Stimulated activated CD4-positive, alpha-beta T cell treated with anti-CD3 and anti-CD28 coated beads, Interleukin-2, amount 100 ng/mL, for 4 hours (primary cell): ENCODE measurements at places on chromosomes 2 and 18.

- DNase-seq: no peak
Measured at GRCh38 chr2:73292316-73292905, 937 bp downstream of the EGR4 start.

DNA sequence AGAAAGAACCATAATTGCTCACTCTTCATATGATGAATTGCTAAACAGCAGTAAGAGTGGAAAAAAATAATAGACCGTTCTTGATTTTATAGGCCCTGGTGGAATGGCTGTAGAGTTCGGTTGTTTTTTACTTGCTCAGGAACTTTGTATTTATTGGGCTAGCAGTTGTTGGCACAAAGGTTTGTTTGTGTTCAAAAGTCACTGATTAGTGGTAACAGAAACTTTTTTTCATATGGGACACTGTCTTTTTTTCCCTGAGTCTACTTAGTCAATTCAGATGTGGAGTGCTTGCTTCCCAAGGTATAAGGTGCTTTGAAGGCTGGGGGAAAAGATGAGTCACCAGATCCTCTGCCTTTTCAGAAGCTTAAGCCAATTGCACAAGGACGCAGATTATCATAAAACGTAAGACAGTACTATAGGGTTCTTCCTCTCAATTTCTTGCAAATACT is 25.8 kb downstream of the PHLPP1 start:
- peak; percentile 18 for DNase-seq

- DNase-seq: no peak
Measured at GRCh38 chr2:222707689-222708273, 36.3 kb downstream of the MOGAT1 start.

DNA sequence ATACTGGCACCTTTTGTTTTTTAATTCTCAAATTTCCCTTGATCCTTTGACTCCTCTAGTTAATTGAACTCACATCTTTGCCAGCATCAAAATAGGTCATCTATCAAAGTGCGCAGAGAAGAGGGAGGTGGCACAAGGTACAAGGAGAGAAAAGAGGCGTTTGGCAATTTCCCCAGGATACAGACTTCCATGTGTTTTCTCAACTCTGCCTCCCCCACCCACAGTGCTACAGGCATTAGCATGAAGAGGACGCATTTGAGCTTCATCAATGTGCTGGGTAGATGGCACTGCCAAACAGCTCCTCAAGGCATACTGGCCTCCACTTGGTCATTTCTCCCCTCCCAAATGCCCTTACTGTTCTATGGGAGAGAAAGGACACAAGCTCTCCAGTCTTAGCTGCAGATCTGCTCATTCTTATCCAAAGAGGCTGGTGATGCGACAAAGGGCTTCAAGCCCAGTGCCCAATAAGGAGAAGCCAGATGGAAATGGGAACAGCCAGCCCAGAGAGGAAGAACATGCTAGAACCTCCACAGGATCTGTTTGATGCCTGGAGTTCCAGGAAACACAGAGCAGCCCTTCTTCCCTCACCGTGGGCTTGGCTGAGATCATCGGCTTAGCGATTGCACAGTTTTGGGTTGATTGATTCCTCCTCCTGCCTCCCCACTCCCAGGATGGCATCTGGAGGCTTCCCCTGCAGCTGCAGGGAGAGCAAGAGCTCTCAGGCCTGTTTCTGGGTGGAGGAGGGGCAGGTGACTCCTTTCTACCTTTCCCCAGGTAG is 144.7 kb upstream of the SMAD2 start:
- DNase-seq: no peak

- DNase-seq: no peak
Measured at GRCh38 chr2:1930376-1930775, 186.1 kb upstream of the PXDN start.

DNA sequence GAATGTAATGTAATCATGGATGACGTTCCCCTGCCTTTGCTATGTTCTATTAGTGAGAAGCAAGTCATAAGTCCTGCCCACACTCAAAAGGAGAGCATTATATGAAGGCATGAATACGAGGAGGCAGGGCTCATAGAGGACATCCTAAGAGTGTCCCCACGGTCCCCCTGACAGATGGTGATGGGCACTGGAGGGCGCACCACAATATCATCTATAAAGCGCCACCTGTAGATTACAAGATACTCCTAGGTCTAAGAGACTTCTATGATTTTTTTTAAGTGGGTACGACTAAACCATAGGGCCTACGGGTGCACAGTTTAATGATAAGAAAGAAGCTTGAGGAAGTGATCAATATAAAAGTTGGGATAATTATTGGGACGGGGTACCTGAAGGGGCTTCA is 131.0 kb downstream of the PAX3 start:
- no peak for DNase-seq

GRCh38 chr2:164952057-164952702 is 3.1 kb downstream of the SLC38A11 start:
- DNase-seq: no peak

- DNase-seq: no peak
Measured at GRCh38 chr2:173053043-173053699, 22.5 kb upstream of the MAP3K20 start.

- DNase-seq: peak; percentile 11
Measured at GRCh38 chr18:55477499-55477859, 110.5 kb downstream of the TCF4 start.

DNA sequence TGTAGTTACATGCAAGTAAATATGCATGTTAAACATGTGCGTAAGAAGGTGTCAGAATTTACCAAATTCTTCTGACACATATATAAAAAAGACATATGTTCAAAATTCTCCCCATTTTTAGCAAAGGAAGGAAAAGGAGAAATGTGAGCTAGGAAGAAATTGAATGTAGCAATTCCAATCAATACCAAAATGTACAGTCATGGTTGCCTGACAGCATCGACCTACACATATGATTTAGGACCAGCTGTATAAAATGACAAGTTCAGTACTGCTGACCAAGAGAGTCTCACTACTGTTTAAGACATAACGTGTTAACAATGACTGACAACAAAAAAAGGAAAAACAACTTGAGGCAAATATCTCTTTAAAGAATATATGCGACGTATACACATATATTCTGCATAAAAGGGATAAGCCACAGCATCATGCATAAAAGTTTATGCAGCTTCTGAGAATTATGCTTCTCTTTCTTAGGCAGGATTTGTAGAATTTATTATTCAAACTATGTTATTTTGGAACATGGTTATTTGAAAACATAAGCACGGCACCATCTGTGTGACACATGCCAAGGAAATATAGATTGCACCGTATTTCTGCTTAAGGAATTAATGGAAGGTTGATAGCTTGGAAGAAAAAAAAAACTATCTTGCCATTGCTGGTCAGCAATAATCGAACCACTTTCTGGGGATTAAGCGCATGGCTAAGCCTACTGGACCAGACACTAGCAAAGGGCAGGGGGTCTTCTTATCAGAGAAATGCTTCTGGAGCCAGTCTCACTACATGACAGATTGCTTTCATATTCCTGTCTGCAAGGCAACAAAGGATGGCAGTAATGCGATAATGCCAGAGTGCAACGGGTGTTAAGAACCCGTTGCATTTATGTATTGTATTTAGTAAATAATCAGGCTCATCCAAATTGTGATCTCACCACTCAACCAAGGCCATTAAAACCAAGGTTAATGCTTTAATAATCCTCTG is 154.0 kb downstream of the WDPCP start:
- DNase-seq: no peak

GRCh38 chr2:157172866-157173578 is 84.5 kb upstream of the GALNT5 start:
- DNase-seq: no peak

GRCh38 chr2:198374375-198375082 is 570.1 kb downstream of the PLCL1 start:
- no peak for DNase-seq

GRCh38 chr2:101837354-101837753 is 139.8 kb downstream of the MAP4K4 start:
- DNase-seq: no peak

- DNase-seq: no peak
Measured at GRCh38 chr2:27178469-27178868, 29.7 kb downstream of the TCF23 start.

DNA sequence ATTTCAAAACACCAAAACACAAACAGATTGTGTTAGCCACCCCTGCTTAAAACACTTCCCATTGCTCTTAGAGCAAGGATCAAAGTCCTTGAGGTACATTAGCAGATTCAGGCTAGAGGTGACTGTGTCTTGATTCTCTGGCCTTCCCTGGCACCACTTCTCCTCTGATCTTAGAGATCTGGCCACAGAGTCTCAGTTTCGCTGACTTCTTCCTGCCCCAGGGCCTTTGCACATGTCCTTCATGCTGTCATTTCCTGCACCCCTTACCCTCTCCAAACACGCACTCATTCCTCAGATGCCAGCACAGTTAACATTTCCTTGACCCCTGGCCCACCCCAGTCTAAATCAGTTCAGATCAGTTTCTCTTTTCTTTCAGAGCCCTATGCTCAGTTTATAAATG is 16.9 kb downstream of the CXCR4 start:
- DNase-seq: no peak

DNA sequence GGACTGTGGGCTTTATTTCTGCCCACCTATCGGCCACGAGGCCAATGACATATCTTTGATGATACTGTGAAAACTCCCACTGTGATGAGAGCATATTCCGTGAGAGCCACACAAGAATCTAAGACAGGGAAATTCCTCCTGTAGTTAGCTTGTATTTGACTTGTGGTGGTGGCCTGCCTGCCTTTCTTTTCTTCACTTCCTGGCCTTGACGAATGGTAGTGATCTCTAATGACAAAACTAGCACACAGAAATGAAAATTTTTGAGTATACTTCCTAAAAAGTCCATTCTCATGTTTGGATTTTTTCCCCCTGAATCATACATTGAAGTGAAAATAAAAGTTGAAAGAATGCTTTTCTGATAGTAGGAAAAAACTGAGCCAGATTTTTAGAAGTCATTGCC is 94.4 kb downstream of the MGAT5 start:
- no peak for DNase-seq

DNA sequence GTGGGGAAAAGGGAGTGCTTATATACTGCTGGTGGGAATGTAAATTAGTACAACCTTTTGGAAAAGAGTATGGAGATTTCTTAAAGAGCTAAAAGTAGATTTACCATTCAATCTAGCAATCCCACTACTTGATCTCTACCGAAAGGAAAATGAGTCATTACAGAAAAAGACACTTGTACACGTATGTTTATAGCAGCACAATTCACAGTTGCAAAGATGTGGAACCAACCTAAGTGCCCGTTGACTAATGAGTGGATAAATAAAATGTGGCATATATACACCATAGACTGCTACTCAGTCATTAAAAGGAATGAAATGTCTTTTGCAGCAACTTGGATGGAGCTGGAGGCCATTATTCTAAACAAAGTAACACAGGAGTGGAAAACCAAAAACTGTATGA is 29.5 kb downstream of the FLACC1 start:
- no peak for DNase-seq

DNA sequence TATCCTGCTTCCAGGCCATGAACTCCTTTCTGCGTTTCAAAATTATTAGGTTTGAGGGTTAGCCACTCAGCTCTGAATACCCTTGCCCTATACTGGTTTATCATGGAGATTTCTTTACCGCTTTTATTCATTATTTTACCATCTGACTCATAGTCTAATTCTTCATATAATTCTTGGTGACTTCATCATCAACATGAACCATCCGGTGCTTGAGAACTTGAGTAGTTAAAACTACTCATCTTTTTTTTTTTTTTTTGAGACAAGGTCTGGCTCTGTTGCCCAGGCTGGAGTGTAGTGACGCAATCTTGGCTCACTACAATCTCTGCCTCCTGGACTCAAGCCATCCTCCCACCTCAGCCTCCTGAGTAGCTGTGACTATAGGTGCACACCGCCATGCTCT is 94.2 kb upstream of the LHCGR start:
- no peak for DNase-seq

DNA sequence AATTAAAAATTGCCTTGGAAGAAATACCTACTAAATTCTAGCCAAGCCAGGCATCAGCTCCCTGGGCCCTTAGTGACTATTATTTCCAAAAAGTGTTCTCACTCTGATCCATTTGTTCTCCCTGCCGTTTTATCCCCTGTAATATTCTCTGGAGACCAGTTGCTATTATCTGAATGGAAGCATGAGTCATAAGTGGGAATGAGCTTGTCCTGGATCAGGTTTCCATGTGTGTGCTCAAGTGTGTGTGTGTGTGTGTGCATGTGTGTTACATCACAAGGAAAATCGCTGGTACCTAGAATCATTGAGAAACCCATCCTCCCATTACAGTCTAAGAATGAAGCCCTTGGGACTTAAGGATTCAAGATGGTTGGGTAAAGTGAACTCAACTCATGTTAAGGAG is 130.3 kb upstream of the CXCR4 start:
- no peak for DNase-seq

GRCh38 chr18:65422544-65423136 is 328.2 kb upstream of the CDH7 start:
- no peak for DNase-seq

GRCh38 chr2:128573116-128573515 is 254.4 kb upstream of the HS6ST1 start:
- DNase-seq: no peak

- peak; percentile 79 for DNase-seq
Measured at GRCh38 chr2:75710577-75711253, at the start of gene GCFC2. TSS of gene GCFC2 (minus strand) at chr2:75710915. CDS start at chr2:75710855, 60 bp downstream.

- DNase-seq: no peak
Measured at GRCh38 chr18:903701-904100, 970 bp upstream of the ADCYAP1 start.

- DNase-seq: peak; percentile 42
Measured at GRCh38 chr2:43169987-43170386, 56.4 kb downstream of the ZFP36L2 start.

GRCh38 chr2:228653884-228654283 is 472.4 kb upstream of the SPHKAP start:
- no peak for DNase-seq

GRCh38 chr2:238872026-238872425 is 24.1 kb downstream of the TWIST2 start:
- DNase-seq: no peak

GRCh38 chr2:49028101-49028500 is 126.2 kb downstream of the FSHR start:
- no peak for DNase-seq

- no peak for DNase-seq
Measured at GRCh38 chr2:74293191-74293991, 49.8 kb downstream of the SLC4A5 start.

- no peak for DNase-seq
Measured at GRCh38 chr2:160752475-160753330, 259.1 kb upstream of the RBMS1 start.

- DNase-seq: peak; percentile 16
Measured at GRCh38 chr18:13003466-13003896, 12.3 kb downstream of the CEP192 start.

DNA sequence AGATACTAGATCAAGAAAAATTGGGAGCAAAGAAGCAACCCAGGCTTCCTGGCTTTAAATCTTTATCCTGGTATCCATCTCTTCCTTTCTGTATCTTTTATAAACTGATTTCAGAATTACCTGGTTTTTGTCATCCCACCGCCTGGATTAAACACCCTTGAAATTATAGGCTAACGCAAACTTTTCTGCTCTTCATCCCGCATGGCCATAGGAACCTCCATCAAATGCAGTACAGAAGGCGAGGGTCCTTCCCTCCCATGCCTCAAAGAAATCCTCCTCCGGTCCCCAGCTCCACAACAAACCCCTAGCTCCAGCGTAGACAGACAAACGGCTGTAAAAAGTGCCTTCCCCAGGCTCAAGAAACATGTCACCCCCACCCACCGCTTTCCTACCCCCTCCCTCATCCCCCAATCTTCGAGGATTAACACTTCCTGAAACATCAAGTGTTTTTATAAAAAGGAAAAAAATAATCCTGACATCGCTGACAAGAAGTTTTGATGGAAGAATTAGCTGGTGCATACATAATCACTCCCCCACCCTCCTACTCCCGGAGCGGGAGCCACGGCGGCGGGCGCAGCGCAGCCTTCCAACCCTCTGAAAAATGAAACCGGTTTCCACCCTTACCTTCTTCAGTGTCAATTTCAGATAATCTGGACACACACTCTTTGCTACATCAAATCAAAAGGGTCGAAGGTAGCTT is 7.6 kb downstream of the DLX1 start:
- DNase-seq: no peak
